SJSA1 (cell line): ENCODE measurements at places on chromosomes 12 and 14. TPM values are rescaled to one million over a fixed set of nuclear protein-coding genes. Genes with fewer than 3 reads are reported as not detected.

DNA sequence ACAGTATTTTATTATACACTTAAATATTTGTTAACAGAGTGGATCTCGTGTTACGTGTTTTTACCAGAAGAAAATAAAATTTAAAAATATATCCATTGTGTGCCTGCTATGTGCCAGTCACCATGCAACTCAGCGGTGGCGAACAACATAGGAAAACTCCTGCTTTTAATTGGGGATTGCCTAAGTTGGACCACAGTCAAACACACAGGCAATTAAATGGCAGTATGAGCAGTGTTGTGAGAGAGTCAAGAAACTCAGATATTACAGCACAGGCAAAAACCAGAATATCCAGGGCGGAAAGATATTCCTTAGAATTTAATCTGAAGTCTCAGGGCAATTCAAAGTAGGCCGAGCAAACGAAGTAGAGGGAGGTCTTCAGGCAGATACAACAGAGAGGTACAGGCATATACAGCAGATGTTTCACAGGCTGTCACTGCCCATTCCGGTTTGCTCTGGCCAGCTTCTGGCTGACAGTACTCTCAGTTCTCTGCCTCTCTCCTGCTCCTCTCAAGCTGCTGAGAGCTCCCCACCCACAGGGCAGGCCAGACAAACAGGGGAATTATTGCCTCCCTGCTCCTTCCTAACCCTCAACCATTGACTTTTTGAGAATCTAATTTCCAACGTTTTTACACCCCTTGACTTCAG, 540.2 kb upstream of the TMEM132C start:
- DNase-seq, result no peak

The MYF5 gene
- total RNA-seq, result not detected in 2 replicates

The MLF2 gene
- 171 and 243 TPM in 2 replicates for total RNA-seq

The BCL7A gene
- 1.5 and 6.4 TPM in 2 replicates for total RNA-seq
